Stimulated activated naive B cell treated with anti-CD40 and anti-IgM and Interleukin-4, amounts not matched to agents 10 μg/mL and 1 μg/mL and 100 μg/mL, for 72 hours (primary cell): ENCODE measurements at places on chromosomes 6 and 20.
A peak's percentile ranks its signal among the peaks of the same experiment; 100 is the strongest.

DNA sequence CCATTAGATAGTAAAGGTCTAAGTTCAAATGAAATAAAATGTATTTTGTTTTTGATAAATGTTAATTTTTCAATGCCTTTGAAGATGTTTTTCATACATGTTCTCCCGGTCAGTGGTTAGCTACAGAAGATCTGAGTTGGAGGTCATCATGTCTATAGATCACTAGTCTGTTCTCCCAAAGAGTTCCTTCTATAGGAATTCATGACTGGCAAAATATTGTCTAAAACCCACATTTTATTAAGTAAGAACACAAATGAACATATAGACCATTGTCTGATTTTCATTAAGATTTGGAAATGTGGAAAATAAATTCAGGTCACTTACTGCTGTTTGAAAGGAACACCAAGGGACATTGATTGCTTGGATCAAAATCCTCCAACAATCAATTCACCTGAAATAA is 23.6 kb downstream of the HAO1 start:
- H3K27me3 ChIP-seq: peaks cover 16% of the 10 kb centered on the region
- H3K27ac ChIP-seq: no peak overlapping the region
- no peaks in the 10 kb centered on the region for H3K36me3 ChIP-seq
- DNase-seq: no peak
- H3K4me3 ChIP-seq: no peak overlapping the region

- no peaks in the 10 kb centered on the region for H3K27me3 ChIP-seq
- H3K4me3 ChIP-seq: peak overlapping the region; percentile 32
- peaks cover 34% of the 10 kb centered on the region for H3K4me1 ChIP-seq
- H3K27ac ChIP-seq: peak overlapping the region; percentile 42
Measured at GRCh38 chr6:159017757-159018559, 18.0 kb upstream of the RSPH3 start.

DNA sequence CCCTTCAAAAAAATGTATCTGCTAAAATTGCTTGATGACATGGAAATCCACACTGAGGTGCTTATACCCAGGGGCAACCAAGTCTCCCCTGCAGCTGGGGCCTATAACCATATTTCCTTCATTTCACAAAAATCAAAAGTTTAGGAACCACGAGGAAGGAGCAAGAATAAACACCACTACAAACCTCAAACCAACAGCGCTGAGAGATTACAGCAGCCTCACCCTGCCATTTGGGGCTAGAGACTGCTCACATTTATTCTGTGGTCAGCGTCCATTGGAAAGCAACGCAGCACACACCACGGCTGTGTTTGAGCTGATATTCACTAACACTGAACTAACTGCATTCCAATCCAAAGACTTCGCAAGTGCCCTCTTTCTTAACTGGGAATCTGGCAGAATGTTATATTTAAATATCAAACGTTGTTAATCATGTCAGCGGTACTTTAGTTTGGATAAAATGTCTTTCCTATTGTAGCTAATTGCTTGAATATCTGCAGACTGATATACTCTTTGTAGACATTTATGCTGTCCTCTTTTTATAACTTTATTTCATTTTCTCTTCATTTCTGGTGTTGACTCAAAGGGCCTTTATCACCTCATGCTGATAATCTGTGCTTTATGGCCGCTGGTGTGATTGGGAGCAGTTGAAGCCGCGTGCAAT is 94.6 kb downstream of the FOXA2 start:
- no peaks in the 10 kb centered on the region for H3K4me1 ChIP-seq
- no peak overlapping the region for H3K27ac ChIP-seq
- H3K27me3 ChIP-seq: peaks cover 29% of the 10 kb centered on the region
- H3K36me3 ChIP-seq: no peaks in the 10 kb centered on the region

- no peaks in the 10 kb centered on the region for H3K27me3 ChIP-seq
- H3K36me3 ChIP-seq: peaks cover 3% of the 10 kb centered on the region
- H3K4me3 ChIP-seq: no peak overlapping the region
- H3K27ac ChIP-seq: no peak overlapping the region
- no peak for DNase-seq
Measured at GRCh38 chr6:68159433-68159832, 475.6 kb upstream of the ADGRB3 start.

GRCh38 chr6:164531736-164532135 is 777.7 kb downstream of the C6orf118 start:
- H3K4me1 ChIP-seq: no peaks in the 10 kb centered on the region
- no peaks in the 10 kb centered on the region for H3K36me3 ChIP-seq
- no peak for DNase-seq
- no peak overlapping the region for H3K4me3 ChIP-seq

DNA sequence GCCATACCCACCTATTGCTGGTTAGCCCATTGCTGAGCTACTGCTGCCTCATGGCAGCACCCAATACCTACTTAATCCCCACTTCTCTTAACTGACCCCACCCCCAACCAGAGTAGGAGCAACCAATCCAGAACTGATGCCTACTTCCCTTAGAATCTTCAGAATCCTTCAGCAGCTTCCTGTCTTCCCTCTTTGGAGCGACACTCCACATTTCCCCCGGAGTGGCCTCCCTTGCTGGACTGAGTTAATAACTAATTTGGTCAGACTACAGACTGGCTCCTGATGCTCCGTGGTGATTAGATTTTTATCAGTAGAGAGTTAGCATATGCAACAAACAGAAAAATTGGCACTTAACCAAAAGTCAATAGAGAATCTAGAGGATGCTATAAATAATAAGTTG is 51.2 kb upstream of the UBR2 start:
- H3K4me1 ChIP-seq: peaks cover 57% of the 10 kb centered on the region
- H3K27me3 ChIP-seq: no peaks in the 10 kb centered on the region
- H3K27ac ChIP-seq: peak overlapping the region; percentile 1
- H3K4me3 ChIP-seq: no peak overlapping the region

DNA sequence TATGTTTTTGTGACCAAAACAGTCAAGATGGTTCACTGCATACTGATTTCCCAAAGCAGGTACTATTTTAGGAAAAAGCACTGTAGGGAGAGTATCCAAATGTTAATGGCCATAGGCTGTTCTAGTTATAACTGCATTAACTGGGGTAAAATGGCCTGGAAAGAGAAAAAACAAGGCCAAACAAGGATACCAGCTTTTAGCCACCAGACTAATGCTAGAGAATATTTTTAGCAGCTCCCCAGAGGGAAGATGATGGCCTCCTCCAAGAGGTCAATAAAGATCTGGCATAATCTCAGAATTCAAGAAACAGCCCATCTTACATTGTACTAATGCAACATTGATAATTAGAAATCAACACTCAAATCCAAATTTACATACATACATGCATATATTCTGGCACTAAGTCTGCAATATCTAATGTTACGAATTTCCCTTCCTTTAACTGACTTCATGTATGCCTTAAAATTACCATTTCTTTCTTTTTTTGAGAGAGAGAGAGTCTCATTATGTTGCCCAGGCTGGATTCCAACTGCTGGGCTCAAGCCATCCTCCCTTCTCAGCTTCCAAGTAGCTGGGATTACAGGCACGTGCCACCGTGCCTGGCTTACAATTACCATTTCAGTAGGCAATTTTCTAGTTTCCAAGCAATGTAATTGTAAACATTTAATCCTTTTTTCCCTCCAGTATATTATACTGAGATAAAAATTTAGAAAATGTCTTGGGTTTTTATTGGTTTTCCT is 9.3 kb downstream of the COX7A2 start:
- no peak for DNase-seq
- no peak overlapping the region for H3K27ac ChIP-seq
- no peak overlapping the region for H3K4me3 ChIP-seq

GRCh38 chr6:5871296-5871695 is 135.4 kb downstream of the NRN1 start:
- no peak overlapping the region for H3K27ac ChIP-seq
- H3K27me3 ChIP-seq: no peaks in the 10 kb centered on the region
- peak; percentile 18 for DNase-seq
- peaks cover 7% of the 10 kb centered on the region for H3K4me1 ChIP-seq

DNA sequence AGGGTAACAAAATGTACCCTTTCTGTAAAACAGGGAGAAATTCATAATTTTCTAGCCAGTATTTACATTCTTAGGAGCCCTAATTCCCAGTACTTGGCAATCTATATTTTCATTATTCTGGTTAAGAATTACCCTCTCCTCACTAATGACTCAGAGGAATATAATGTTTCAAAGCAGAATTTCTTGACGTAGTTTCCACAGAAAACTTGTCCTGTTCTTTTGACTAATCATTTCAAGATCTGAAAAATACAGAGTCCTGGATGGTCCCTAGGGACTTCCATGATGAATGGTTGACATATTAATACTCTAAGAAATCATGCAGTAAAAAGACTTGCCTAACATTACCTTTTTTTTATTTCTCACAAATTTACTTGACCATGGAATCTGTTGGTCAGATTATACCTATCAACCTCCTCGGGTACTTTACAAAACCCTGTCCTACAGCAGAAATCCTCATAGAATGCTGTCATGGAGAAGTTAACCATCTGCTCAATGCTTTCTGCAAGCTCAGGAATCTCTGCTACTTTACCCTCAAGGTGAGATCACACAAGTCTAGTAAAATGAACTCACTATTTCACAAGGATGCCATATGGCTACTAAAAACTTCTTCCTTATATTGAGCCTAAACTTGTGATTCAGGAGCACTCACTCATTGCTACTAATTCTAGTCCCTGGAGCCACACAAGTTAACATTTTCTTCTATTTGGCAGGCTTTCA is 202.1 kb upstream of the CNR1 start:
- DNase-seq: no peak
- H3K4me3 ChIP-seq: no peak overlapping the region
- peaks cover 5% of the 10 kb centered on the region for H3K4me1 ChIP-seq
- H3K36me3 ChIP-seq: no peaks in the 10 kb centered on the region

DNA sequence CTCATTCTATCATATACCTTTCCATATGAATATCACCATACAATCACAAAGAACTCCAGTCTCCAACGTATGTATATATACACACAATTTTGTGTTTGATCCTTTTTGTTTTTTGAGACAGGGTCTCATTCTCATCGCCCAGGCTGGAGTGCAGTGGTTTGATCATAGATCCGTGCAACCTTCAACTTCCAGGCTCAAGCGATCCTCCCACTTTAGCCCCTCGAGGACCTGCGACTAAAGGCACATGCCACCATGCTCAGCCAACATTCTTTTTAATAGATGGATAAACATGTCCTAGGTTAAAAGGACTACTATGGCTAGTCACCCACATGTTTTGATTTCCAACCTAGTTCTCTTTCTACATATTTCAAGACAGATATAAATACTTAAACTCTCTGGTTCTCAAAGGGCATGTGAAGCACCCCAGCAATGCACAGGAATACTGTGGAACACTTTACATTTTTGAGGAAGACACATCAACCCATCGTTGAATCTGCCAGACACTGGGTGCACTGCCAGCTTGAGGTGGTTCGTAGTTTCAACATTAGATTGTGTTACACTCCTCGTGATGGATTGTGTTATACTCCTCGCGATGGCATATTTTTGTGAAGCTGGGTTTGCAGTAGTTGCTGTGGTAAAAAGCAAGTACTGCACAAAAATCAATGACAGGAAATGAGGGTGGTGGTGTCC is 40.4 kb downstream of the CSNK2A1 start:
- no peaks in the 10 kb centered on the region for H3K27me3 ChIP-seq
- no peaks in the 10 kb centered on the region for H3K4me1 ChIP-seq
- no peak overlapping the region for H3K4me3 ChIP-seq
- peaks cover 44% of the 10 kb centered on the region for H3K36me3 ChIP-seq
- no peak for DNase-seq

GRCh38 chr6:16694781-16695578 is 66.3 kb downstream of the ATXN1 start:
- H3K27ac ChIP-seq: peak overlapping the region; percentile 81
- DNase-seq: no peak
- H3K4me1 ChIP-seq: peaks cover 46% of the 10 kb centered on the region
- no peaks in the 10 kb centered on the region for H3K27me3 ChIP-seq
- peak overlapping the region; percentile 32 for H3K4me3 ChIP-seq
- H3K36me3 ChIP-seq: peaks cover 24% of the 10 kb centered on the region

DNA sequence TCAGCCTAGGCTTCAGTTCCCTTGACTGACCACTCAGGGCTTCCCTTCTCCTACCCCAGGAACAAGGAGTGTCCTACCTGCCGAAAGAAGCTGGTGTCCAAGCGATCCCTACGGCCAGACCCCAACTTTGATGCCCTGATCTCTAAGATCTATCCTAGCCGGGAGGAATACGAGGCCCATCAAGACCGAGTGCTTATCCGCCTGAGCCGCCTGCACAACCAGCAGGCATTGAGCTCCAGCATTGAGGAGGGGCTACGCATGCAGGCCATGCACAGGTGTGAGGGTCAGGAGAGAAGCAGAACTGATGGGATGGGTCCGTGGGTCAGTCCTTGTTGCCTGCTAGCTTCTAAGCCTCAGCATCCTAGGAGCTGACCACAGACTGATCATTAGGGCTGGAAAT is 1.6 kb downstream of the RING1 start:
- H3K36me3 ChIP-seq: peaks cover 43% of the 10 kb centered on the region
- peaks cover 50% of the 10 kb centered on the region for H3K4me1 ChIP-seq
- H3K27me3 ChIP-seq: peaks cover 29% of the 10 kb centered on the region
- DNase-seq: no peak
- H3K27ac ChIP-seq: no peak overlapping the region

GRCh38 chr6:6665555-6666243 is 77.2 kb downstream of the LY86 start:
- H3K27me3 ChIP-seq: no peaks in the 10 kb centered on the region
- H3K27ac ChIP-seq: no peak overlapping the region
- H3K36me3 ChIP-seq: no peaks in the 10 kb centered on the region
- no peaks in the 10 kb centered on the region for H3K4me1 ChIP-seq
- H3K4me3 ChIP-seq: no peak overlapping the region

- no peak overlapping the region for H3K4me3 ChIP-seq
- DNase-seq: no peak
- peaks cover 55% of the 10 kb centered on the region for H3K36me3 ChIP-seq
- peaks cover 89% of the 10 kb centered on the region for H3K4me1 ChIP-seq
- H3K27ac ChIP-seq: peak overlapping the region; percentile 9
Measured at GRCh38 chr6:25968769-25969168, 6.2 kb downstream of the TRIM38 start.

GRCh38 chr6:71034563-71035345 is 77.9 kb upstream of the B3GAT2 start:
- H3K36me3 ChIP-seq: no peaks in the 10 kb centered on the region
- H3K4me3 ChIP-seq: no peak overlapping the region
- H3K27me3 ChIP-seq: peaks cover 26% of the 10 kb centered on the region
- no peaks in the 10 kb centered on the region for H3K4me1 ChIP-seq
- no peak for DNase-seq

DNA sequence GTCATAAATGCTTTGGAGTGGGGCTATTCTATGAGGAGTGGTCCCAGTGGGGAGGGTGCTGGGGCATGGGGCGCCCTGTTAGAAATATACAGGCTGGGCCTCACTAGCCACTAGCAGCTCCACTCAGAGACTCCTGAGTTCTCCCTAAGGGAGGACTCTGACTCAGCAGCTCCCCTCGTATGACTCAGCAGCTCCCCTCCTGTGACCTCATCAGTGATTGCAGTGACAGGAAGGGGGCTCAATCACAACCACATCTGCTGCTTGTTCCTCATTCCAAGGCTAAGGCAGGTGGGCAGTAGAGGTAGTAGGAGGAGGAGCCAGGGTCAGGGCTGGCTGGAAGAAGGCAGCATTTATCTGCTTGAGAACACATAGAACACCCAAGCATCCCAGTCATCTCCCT is 73.7 kb downstream of the PRND start:
- peaks cover 59% of the 10 kb centered on the region for H3K4me1 ChIP-seq
- peak; percentile 39 for DNase-seq
- peak overlapping the region; percentile 8 for H3K4me3 ChIP-seq
